Esophagus squamous epithelium (tissue), 5 donors: ENCODE measurements at places on chromosomes 1 and 21. TPM values are rescaled to one million over a fixed set of nuclear protein-coding genes. Genes with fewer than 3 reads are reported as not detected.

DNA sequence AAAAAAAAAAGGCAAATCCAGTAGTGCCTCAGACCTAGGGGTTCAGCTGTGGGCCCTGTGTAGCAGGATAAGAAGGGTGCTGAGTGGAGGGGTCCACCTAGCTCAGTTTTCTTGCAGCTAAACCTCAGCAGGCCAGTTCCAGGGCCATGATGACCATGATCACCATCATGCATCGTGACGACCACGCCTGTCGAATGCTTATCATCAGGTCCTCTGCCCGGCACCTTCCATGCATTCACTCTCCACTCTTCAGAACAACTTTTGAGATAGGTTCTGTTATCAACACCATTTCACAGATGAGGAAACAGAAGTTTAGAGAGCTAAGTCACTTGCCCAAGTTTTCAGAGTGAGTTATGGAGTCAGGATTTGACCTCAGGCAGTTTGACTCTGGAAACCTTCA lies 54.9 kb downstream of the ACBD3 start:
- DNase-seq, result no peak

- DNase-seq, result no peak
Measured at GRCh38 chr1:165254376-165254775, 102.1 kb downstream of the LMX1A start.

DNA sequence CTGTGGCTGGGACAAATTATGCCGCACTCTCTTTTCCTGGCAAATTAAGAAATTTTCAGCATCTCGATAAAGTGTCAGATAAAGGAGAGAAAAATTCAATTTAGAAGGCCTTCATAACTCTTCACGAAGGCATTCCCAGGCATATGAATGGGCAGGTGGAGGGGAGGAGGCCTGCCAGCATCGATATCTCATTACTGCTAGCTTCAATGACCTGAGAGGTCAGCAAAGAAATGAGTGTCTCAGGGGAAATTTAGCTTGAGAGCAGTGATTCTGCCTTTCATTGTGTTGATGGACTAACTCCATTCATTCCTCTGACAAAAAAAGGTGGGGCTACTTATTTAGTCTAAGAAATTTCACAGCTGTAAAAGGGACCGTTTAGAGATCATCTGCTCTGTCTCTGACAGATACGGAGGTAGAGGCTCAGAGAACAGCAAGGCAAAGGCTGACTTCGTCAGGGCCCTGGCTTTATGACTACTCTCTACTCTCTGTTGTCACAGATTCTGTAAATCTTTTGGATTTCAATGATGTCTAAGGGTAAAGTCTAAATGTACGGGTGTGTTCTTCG lies 212.0 kb upstream of the BEND5 start:
- DNase-seq, result no peak

DNA sequence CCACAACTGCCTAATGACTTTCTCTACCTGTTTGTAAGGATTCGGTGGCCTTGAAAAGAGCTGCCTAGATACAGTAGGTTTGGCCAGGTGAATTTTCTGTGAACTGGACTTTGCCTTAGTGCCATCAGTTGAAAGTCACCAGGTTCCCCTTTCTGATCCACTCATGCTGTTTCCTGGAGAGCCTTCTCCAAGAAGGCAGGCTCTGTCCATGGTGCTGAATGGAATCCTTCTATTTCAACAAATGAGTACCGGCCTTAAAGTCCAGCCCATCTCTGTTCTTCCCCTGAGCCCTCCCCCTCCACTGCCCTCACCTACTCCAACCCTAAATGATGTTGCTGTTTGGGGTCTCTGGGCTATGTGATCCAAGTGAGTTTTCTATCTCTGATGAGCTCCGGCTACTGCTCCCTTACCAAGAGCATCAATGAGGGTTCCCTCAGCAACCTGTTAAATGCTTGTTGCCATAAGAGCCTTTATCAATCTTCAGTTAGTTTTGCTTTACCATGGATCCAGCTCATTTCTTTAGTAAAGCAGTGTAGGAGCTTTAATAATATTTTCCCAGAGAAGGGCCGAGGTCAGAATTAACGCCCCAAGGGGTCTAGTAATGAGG lies 500.4 kb downstream of the PTPRU start:
- no peak for DNase-seq

DNA sequence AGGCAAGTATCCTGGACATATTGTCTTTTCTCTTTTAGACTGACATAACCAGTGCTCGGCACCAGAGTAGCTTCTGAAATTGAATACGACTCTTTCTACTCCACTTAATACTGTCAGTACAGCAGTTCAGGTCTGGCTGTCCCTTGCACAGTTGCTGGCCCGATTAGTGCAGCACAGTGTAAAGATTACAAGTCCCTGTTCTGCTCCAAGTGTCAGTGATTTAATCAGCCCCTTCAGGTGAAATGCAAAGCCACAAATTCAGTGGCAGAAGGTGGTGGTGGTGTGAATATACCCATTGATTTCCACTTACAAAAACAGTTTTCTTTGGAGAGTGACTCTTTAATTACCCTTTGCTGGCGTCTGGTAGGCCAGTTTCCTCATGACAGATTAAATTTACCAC lies 545.4 kb downstream of the ADGRL2 start:
- DNase-seq, result no peak

GRCh38 chr1:224170748-224171478 lies 12.1 kb upstream of the DEGS1 start:
- DNase-seq, result no peak

GRCh38 chr1:10679496-10680220 lies 116.8 kb downstream of the CASZ1 start:
- DNase-seq, result no peak

DNA sequence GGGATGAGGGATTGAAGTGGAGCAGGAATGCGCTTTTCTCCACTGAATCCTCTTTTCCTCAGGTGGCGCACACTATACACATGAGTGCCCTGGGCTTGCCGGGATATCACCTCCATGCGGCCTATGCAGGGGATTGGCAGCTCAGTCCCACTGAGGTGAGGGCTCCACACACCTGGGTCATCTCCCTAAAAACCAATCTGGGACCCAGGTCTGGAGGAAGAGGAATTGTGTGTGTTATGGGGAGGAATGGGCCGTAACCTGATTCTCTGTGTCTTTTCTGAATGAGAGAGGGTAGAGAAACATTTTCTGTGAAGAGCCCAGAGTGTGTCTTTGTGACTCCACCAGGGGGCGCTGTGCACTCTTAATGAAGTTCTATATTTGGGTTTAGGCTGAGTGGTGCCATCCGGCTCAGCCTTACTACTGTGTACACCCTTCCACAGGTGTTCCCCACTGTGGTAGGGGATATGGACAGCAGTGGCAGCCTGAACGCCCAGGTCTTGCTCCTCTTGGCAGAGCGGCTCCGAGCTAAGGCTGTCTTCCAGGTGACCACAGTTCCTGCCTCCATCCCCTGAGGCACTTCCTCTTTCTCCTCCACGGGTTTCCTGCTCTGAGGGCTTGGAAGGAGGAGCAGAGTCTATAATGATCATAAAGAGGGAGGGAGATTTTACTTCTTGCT lies 1.5 kb downstream of the TOMM40L start:
- DNase-seq, result no peak

DNA sequence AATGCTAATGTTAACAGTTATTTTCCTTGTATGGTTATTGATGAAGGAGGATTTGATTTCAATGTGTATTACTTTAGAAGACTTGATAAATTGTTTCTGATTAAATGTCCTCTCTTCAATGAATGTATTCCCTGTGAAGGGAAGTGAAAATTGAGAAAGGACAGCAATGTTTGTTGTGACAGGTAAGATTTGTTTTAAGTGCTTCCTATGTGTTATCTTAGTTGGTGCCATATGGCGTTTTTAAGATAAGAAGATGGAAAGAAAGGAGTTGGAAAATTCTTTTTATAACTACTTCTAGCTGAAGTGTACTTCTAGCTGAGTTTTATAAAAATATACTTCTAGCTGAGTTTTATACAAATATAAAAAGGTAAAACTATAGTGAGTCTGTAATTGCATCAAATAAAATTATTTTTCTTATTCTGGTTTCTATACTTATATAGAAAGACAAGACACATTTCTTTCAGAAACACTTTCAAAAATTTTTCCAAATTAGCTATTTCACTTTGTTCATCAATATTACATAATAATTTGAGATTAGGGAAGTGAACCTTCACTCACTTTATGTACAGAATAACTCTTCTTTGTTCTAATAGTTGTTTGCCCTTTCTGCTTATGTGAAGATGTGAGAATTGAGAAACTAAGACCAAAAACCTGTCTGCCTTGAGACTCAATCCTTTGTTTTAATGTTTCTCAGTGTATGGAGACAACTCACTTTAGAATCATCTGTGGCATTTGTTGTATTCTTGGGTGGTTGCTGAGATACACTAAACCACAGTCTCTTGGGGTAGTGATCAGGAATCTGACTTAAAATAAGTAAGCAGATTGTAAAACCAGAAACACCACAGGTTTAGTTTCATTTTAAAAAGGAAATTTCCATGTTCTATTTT lies 382.9 kb upstream of the B3GALT2 start:
- DNase-seq, result no peak

DNA sequence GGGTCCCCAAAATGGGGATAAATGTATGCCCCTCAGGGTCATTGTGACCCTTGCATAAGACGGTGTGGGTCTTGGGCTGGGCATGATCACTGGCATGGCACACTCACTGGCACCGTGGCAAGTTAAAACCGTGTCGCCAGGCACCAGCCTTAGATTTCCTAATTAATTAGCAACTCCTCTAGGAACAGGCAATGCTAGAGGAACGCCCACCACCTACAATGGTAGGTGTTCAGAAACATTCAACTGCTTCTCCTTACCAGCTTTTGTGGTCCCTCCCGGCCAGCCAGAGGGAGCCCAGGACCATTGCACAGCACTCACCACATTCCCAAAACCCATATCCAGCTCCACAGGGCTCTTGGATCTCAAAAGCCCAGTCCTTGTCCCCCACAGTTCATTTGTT lies 36.4 kb downstream of the EPHA2 start:
- no peak for DNase-seq

SMPDL3B gene
- total RNA-seq, result 0.76 TPM

TFF3 gene
- 7.2 TPM for total RNA-seq

AMIGO1 gene
- total RNA-seq, result 2.6 TPM

INSRR gene
- total RNA-seq, result not detected
